ENCODE measurements at places on chromosomes 2 and 18. TPM values are rescaled to one million over a fixed set of nuclear protein-coding genes. Genes with fewer than 3 reads are reported as not detected.

RNF103 gene
- total RNA-seq = 36.8 TPM

SGPP2 gene
- 48.9 TPM for total RNA-seq

- DNase-seq = no peak
- no peaks in the 10 kb centered on the region for H3K4me1 ChIP-seq
- H3K36me3 ChIP-seq = no peaks in the 10 kb centered on the region
- no peak overlapping the region for H3K4me3 ChIP-seq
Measured at GRCh38 chr2:226813148-226813701, 13.6 kb upstream of the IRS1 start.

- DNase-seq = no peak
- no peaks in the 10 kb centered on the region for H3K36me3 ChIP-seq
- H3K4me3 ChIP-seq = no peak overlapping the region
Measured at GRCh38 chr2:222296311-222296741, 2.5 kb downstream of the PAX3 start.

TUBA3E gene
- not detected for total RNA-seq

DNA sequence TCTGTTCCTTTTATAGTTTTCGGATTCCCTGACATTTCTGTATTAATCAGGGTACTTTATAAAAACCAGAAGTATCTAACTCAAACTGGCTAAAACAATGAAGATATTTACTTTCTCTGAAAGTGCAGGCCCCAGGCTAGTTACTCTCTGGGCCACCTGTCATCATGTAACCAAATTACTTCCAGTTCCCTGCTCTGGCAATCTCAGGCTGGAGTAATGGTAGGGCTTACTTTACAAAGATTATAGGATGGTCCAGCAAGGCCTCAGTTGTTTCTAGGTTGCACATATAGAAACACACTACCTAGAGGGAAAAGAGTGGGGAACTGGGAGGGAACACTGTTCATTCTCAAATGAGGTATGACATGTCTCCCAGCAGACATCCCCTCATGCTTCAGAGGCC, 74.8 kb downstream of the CHST9 start:
- no peaks in the 10 kb centered on the region for H3K27me3 ChIP-seq
- H3K27ac ChIP-seq = no peak overlapping the region
- no peak for DNase-seq
- H3K4me1 ChIP-seq = no peaks in the 10 kb centered on the region
- no peaks in the 10 kb centered on the region for H3K36me3 ChIP-seq
- H3K4me3 ChIP-seq = no peak overlapping the region

DNA sequence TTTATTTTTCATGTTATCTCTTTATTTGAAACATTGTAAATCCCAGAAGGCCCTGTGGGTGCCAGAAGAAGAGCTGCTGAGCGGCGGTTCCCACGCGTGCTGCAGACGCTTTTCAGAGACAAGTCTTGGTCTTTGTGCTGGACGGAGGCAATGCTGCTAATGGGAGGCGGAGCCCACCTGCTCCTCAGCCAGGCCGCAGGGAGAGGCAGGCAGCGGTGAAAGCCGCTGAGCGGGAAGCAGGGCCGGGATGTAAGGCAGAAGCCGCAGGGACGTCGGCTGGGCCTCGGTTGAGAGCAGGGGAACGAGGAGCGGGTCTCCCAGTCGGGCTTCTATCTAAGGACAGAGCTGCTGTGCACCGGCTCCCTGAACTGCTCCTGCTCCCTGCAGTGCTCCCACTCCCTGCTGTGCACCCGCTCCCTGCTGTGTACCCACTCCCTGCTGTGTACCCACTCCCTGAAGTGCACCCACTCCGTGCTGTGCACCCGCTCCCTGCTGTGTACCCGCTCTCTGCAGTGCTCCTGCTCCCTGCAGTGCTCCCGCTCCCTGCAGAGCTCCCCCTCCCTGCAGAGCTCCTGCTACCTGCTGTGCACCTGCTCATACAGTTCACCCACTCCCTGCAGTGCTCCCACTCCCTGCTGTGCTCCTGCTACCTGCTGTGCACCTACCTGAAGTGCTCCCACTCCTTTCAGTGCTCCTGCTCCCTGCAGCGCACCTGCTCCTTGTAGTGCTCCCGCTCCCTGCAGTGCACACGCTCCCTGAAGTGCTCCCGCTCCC, 16.4 kb downstream of the TMEM18 start:
- no peaks in the 10 kb centered on the region for H3K27me3 ChIP-seq
- DNase-seq = no peak
- no peak overlapping the region for H3K4me3 ChIP-seq
- H3K4me1 ChIP-seq = no peaks in the 10 kb centered on the region
- H3K36me3 ChIP-seq = peaks cover 9% of the 10 kb centered on the region

GRCh38 chr18:31396796-31397612, 20.4 kb downstream of the DSG4 start:
- H3K36me3 ChIP-seq = no peaks in the 10 kb centered on the region
- no peaks in the 10 kb centered on the region for H3K27me3 ChIP-seq
- DNase-seq = no peak
- H3K27ac ChIP-seq = no peak overlapping the region
- H3K4me1 ChIP-seq = no peaks in the 10 kb centered on the region
- no peak overlapping the region for H3K4me3 ChIP-seq

GRCh38 chr2:97760480-97761049, 47.2 kb downstream of the ZAP70 start:
- no peaks in the 10 kb centered on the region for H3K27me3 ChIP-seq
- no peak for DNase-seq
- no peak overlapping the region for H3K27ac ChIP-seq
- peaks cover 26% of the 10 kb centered on the region for H3K36me3 ChIP-seq

DNA sequence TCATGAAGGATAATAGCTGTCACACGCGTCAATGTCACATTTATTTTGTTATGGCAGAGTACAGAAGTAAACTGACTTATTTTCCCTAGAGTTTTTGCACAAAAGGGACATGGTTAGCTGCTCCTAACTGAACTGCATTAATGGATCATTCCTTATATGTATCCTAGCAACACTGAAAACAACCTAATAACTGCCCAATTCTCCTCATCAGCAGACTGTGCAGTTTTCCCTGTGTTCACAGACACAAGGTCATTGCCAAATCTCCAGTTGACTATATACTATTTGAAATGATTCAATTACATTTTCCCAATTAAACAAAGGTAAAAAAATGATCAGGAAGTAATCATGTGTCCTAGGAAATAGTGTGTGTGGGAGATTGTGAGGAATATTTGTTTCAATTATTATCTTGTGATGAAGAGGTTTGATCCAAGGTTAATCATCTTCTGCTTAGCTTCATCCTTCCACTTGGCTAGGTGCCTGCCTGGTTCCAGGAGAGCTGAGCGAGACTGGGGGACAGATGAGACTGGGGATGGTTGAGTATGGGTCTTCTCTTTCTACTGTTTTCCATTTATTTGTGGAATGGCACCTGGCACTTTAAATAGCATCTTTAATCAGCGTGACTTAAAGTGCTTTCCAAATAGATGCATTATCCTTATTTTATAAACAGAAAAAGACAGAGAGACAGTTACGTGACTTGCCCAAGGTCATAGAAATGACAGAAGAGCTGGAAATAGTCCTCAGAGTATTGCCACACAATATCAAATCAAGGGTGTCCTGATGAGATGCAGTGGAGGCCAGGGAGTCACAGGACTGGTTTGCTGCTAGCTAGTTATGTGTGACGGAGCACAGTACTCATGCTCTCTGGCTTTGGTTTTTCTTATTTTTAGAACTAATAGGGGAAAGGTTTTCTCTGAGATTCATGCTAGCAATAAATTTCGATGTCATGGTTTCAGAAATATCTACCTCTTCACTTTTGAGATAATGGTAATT, 335.6 kb downstream of the PIK3C3 start:
- no peak overlapping the region for H3K27ac ChIP-seq
- H3K4me1 ChIP-seq = no peaks in the 10 kb centered on the region
- peak; percentile 55 for DNase-seq
- H3K36me3 ChIP-seq = no peaks in the 10 kb centered on the region
- no peaks in the 10 kb centered on the region for H3K27me3 ChIP-seq

RGPD3 gene
- total RNA-seq = 0.73 TPM

FLACC1 gene
- 2.8 TPM for total RNA-seq

DNA sequence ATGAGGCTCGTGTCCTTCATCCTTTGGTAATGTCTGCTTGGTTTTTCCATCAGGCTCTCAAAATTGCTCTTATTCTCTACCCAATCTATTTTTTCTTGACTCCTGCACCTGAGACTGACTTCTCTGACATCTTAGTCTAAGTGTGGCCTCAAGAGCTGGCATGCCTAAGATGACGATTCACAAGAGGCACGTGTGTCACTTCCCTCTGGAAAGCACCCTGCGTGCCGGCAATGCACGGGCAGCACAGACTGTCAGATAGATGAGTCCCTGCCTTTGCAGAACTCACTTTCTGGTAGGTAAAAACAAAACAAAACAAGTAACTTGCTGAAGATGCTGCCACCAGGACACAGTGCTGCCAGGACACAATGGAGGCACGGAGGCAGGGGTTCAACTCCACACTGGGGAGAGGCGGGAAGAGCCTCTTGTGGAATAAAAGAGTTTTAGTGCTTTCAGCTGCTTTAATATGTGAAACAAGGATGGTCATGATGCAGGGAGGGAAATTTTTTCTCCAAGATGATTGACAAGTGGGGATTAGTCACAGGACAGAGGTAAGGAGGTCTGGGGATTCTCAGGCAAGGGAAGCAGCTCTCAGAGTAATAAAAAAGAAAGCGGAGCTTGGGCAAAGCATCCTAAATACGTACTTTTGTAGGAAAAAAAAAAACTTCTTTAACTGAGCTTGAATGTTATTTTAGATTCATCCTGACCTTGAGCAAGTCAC, 27.3 kb downstream of the CYB5A start:
- no peak overlapping the region for H3K4me3 ChIP-seq
- no peak overlapping the region for H3K27ac ChIP-seq
- H3K4me1 ChIP-seq = no peaks in the 10 kb centered on the region
- H3K36me3 ChIP-seq = no peaks in the 10 kb centered on the region

DNA sequence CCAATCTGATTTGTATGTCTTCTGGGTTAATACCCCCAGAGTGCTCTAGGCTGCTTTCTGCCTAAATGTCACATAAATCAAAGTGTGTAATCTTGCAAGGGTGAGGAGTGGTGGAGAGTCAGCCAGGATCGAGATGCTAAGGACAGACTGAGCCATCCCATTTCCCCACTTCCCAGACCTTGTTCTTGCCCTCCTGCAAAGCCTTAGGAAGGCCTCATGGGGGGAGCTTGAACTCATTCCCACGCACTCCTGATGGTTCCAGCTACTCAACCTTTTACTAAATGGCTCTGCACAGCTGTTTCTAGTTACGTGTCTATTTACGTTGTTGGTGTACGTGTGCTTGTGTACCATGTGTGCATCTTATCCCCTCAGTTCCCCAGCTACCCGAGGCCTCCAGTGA, 423.6 kb upstream of the TNP1 start:
- H3K27me3 ChIP-seq = no peaks in the 10 kb centered on the region
- no peak overlapping the region for H3K4me3 ChIP-seq
- no peak for DNase-seq
- H3K4me1 ChIP-seq = peaks cover 6% of the 10 kb centered on the region

DNA sequence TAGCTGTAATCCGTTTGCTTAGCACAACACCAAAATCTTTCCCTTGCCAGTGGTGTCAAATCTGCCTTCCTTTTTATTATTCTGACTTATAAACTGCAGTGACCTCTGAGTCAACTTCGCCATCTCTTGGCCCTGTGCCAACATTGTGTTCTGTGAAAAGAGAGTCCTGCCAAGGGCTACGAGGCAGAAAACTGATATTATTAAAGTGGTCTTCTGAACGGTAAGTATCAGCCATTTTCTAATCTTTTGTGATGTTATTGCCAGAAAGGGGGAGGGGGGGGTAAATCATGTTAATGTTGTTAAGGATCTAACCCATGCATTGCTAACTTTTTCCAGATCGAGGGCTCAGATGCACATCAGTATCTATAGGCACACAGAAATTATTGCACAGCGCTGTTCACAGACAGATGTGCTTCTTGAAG, 121.5 kb upstream of the LTBP1 start:
- H3K27ac ChIP-seq = no peak overlapping the region
- H3K4me3 ChIP-seq = no peak overlapping the region
- DNase-seq = peak; percentile 72
- H3K36me3 ChIP-seq = no peaks in the 10 kb centered on the region
- H3K4me1 ChIP-seq = peaks cover 9% of the 10 kb centered on the region
- no peaks in the 10 kb centered on the region for H3K27me3 ChIP-seq

DNA sequence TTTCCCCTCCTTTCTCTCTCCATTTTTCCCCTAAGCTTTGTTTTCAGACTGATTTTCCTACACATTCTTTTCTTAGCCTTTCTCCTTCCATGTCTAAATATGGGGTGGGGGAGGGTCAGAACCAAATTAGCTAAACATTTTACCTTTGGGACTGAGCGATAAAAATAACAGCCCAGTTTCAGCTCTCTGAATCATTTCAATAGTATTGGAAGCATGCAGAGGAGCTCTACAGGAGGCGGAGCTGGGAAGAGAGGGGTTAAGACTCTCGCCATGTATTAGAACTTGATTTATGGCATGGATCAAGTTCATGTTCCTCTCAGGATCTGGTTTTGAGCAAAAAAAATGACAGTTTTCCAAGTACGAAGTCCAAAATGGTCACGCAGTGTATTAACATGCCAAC, 109.1 kb downstream of the CPO start:
- H3K27me3 ChIP-seq = no peaks in the 10 kb centered on the region
- H3K4me1 ChIP-seq = no peaks in the 10 kb centered on the region
- H3K4me3 ChIP-seq = no peak overlapping the region
- no peak for DNase-seq
- no peaks in the 10 kb centered on the region for H3K36me3 ChIP-seq

MAB21L4 gene
- total RNA-seq = not detected

GNAL gene
- total RNA-seq = 22.8 TPM
